ENCODE measurements at places on chromosomes 5 and 9.

- peak; percentile 12 for DNase-seq
These were observed 1.1 kb downstream of the CRAT start for GRCh38 chr9:129109537-129109903.

- DNase-seq = no peak
These were observed 419.0 kb upstream of the DAB2 start for GRCh38 chr5:39843767-39844166.

DNA sequence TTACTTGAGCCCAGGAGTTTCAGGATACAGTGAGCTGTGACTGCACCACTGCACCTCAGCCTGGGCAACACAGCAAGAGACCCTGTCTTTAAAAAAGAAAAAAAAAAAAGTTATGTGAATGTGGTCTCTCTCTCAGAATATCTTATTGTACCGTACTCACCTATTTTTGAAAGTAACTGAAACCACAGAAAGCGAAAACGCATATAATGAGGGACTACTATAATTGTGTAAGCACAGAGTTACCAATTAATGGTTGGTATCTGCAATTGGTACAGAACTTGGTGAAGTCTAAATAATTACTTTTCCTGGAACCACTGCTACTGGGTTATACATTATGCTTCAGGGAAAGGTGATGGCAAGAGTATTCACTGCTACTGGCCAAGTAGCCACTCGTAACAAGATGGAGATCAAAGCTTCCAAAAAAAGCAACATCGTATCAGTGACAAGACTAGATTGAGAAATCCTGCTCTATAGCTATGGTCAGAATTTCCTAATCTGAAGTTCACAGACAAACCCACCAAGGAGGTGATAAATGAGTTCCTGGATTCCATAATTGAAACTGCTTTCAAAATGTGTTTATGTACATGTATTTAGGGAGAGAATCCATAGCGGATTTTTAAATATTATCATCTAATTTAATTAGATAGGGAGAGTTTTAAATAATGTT is 82.7 kb downstream of the NR6A1 start:
- DNase-seq = no peak

GRCh38 chr5:855771-856530 is 5.2 kb upstream of the ZDHHC11 start:
- no peak for DNase-seq

DNA sequence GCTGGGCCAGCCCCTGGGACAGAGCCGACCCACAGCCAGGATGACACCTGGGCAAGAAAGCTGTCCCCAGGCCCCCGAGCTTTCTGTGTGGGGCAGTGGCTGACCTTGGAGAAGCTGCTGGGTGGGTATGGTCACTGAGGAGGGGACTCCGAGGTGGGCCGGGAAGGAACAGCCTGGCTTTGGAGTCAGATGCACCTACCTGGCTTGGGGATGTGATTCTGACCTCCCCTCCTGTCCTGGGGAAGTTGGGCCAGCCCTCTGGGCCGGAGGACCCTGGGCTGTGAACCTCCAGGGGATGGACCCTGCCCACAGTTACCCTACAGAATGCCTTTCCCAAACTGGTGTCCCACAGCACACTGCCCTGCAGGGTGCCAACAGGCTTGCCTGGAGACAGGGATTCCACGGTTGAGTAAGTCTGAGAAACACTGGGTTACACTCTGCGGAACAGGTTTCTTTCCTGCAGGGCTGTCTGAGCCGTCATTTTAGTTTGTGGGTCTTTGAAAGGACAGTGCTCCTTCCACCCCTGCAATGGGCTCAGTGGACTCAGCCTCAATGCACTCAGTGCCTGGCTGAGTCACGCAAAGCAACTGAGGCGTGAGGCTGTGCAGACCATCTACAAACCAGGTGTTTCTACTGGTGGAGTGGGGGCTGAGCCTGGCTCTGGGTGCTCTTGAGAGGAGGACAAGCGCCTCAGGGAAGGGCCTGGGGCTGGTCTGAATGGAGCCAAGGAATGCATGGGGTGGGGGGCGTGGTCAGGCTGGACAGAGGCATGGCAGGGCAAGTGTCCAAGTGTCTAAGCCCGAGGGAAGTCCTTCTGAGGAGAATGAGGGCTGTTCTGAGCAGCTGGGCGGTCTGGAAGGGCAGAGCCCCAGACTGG is 41.3 kb upstream of the PHYKPL start:
- DNase-seq = no peak

DNA sequence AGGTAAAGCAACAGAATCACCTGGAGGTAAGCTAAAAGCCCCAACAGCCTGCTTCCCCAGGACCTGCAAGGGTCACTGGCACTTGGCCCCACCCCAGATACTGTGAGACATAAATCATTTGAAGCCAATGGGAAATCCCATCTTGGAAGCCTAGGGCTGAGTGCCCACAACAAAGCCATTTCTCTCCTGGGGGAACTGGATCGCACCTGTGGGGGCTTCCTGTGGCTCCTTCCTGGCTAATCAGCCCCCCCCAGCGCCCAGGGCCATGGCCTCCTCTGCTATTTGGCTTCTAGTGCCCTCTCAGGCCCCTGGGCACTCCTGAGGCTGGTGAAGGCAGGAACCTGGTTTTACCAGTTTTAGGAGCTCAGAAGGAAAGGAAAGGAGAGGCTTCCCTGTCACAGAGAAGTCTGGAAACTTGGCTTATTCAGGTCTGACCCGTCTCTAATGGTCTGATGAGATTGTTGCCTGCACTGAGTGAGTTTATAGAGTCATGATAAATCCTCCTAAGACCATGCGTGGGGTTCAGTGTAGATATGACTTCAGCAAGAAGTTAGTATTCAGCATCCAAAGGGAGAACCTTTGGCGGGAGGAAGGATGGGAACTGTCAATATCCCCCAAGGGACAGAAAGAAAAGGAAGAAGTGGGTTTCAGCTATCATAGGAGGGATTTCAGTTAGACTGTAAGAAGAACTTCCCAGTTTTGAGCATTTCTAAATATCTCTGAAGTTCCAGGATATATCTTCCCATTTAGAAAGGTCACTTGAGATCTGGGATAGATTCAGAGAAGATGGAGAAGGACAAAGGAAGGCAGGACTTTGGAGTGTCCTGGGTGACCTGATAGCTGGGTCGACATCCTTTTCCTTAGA is 1.2 kb downstream of the KCNMB1 start:
- no peak for DNase-seq

Measured in stimulated activated CD4-positive, alpha-beta T cell treated with anti-CD3 and anti-CD28 coated beads, Interleukin-4, amount 100 ng/mL, for 48 hours (primary cell).